HCT116 (cell line): ENCODE measurements at places on chromosomes 12 and 14. TPM values are rescaled to one million over a fixed set of nuclear protein-coding genes. Genes with fewer than 3 reads are reported as not detected.
A peak's percentile ranks its signal among the peaks of the same experiment; 100 is the strongest.

DNA sequence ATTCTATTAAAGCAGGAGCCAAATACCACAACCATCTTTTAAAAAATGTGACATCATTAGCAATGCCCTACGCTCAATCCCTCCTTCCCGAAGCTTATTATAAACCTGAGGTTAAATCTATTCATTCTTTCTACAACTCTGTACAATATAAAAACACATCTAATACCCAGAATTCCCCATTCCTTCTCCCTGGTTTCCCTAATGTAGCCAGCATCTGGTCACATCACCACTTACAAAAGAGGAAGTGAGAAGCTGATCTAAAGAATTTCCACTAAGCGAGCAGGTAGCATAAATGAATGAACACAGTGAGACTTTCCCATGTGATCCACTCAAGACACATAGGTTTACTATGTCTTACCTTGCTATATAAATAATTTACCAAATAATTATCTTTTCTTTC, 90.4 kb downstream of the LRP6 start:
- DNase-seq = no peak

DNA sequence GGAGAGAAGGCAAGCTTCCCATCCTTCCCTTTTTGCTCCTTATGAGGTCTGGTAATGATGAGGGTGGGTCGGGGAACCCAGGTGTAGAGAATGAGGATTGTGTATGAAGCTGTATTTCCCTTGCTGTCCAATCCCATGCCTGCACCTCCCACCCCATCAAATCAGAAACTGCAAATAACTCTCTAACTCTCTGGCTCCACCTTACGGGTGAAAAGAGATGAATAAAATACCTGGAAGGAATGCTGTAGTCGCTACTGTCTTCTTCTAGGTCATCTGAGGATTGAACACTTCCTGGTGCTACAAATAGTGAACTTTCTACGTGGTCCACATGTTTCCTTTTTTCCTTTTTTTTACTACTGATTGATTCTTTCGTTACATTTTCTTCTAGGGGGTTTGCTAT, 38.9 kb upstream of the DICER1 start:
- DNase-seq = peak; percentile 6

The POTEG gene
- total RNA-seq = not detected

DNA sequence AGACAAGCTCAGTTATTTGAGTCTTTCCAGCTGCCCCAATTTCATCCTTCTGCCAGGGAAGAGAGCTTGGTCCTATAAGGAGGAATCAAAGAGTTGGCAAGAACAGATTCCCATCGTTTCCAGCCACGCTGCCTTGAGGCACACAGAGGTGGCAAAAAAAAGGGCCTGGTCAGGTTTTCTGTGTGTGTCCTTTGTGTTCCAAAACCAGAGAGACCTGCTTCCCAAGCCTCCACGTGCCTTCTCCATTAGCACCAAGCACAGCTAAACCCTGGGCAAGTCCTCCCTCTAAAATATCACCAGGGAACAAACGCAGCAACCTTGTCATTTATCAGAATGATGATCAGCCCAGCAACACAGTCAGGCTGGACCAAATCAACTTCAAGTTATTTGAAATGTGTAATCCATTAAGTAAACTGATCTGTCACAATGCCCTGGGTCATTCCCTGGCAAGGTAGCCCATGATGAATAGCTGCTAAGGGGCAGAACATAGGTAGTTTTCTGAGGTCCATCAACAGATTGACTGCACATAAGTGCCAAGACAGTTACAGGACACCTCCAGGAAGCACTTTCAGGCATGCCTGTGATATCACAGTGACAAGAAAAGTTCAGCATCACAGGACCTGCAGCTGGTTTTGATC, 28.6 kb upstream of the C12orf42 start:
- DNase-seq = no peak

DNA sequence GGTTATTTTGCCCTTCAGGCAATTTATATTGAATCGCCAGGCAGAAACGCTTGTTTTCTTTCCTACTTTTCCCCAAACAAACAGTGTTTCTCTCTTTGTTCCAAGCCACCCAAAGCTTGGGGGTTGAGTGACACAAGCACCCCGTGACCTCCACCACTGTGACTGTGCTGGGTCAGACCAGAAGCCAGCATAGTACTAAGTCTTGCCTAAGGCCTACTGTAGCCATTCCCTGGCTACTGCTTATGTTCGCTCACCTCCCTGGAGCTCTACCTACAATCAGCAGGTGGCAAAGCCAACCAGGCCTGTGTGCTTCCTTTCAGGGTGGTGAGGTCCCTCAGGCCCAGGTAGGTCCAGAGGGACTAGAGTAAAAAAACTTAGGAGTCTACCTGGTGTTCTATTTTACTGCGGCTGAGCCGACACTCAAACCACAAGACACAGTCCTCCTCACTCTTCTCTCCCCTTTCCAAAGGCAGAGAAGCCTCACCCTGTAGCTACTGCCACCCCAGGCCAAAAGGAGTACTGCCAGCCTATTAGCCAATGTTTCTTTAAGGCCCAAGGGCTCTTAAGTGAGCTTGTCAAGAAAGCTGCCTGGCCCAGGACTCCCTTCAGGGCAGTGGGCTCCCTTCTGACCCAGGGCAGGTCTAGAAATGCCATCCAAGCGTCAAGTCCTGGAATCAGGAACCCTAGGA, 411.8 kb upstream of the MIS18BP1 start:
- DNase-seq = no peak

- DNase-seq = no peak
These were observed 95.4 kb upstream of the CDKN3 start for GRCh38 chr14:54301359-54301758.

DNA sequence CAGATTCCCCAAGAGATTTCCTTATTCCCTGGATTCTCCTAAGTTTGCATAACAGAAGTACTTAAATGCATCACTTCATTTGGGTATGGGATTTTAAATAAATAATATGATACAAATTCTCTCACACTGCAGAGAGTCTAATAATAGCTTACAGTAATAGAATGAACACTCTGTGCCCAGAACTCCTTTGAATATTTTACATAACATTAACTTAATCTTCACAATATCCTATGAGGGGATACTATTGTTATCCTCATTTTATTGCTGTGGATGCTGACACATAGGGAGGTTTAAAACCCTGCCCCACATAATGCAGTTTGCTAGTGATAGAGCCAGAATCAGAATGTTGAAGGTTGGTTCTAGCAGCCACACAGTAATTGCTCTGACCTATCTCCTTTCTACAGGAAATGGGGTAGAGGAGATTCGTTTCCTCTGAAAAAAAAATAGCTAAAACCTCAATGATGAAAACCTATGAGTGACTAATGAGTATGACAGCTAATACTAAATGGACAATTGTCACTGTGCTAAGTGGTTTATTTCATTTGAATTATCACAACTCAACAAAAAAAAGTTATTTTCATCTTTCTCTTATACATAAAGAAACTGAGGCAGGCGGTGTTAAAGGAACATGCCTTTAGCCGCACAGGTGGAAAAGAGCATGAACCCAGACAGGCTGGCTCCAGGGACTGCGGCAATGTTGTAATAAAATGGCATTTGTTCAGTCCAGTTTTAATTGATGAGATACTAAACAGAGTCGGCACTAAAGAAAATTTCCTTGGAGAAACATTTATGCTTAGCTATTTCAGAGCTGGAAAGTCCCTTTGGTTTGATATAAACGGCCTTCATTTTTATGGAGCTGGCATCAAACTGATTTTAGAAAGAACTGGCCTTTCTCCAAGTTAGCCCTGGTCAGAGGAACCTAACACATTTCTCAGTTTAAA, 880.9 kb downstream of the NRXN3 start:
- DNase-seq = no peak

- no peak for DNase-seq
These were observed 16.2 kb upstream of the PCNX1 start for GRCh38 chr14:70890826-70891659.

- peak; percentile 56 for DNase-seq
These were observed 153.9 kb downstream of the PRKCH start for GRCh38 chr14:61475316-61475715.

DNA sequence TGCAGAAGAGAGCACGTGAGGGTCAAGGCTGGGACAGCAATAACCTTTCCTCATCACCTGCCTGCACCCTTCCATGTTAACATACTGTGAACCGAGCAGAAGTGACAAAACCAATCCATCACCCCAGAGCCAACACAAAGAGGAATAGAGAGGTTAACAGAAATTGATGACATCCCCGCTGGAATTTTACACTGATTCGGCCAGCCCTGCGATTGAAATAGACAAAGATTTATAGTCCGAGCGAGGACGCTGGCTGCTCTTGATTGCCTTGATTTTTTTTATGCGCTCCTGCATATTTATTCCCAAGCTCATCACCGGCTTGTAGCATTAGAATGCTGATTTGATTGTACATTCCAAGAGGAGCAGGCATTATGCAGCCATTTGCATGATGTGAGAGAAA, 729.7 kb downstream of the BCL11B start:
- DNase-seq = no peak

The GRIP1 gene
- total RNA-seq = not detected

The CIT gene
- 54.2 TPM for total RNA-seq
